D721Med (cell line): ENCODE measurements at places on chromosomes 2 and 18.

DNA sequence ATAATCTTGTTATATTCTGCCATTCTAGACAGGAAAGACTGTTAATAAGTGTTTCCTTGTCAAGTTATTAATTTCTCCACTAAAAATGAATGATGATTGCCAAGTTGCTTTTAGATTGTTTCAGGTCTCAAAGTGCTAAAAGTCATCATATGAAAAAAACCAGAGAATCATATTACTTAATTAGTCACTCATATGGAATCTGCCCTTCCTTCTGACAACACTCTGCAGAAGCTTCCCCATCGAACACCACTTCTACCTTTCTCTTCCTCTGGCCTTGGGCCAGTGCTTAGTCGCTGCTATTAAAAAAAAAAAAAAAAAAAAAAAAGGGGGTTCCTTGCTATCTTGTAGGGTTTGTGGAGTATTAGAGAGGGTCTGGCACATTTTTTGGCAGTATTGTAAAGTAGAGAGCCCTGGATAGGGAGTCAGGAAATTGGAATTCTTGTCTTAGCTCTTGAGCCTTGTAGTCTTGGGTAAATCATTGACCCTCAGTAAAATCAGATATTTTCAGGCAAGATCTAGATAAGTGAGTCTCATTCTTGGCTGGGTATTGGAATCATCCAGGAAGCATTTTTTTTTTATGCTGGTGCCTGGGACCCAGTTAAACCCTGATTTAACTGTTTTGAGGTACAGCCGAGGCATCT is 141.7 kb upstream of the CCDC68 start:
- DNase-seq, result no peak

DNA sequence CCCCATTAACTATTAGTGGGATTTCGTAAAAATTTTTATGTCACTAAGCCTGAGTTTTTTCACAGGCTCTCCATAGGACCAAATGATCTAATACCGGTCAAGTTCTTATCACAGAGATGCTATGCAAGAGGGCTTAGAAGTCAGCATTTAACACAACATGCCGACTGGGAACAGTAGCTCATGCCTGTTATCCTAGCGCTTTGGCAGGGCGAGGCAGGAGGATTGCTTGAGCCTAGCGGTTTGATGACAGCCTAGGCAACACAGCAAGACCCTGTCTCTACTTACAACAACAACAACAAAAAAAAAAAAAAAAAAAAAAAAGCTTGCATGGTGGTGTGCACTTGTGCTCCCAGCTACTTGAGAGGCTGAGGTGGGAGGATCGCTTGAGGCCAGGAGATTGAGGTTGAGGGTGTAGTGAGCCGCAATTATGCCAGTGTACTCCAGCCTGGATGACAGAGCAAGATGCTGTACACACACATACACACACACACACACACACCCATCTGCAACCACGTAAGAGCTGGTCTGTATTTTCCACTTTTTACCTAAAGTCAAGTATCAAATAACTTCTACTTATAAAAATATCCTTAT is 67.6 kb upstream of the FAM124B start:
- no peak for DNase-seq

DNA sequence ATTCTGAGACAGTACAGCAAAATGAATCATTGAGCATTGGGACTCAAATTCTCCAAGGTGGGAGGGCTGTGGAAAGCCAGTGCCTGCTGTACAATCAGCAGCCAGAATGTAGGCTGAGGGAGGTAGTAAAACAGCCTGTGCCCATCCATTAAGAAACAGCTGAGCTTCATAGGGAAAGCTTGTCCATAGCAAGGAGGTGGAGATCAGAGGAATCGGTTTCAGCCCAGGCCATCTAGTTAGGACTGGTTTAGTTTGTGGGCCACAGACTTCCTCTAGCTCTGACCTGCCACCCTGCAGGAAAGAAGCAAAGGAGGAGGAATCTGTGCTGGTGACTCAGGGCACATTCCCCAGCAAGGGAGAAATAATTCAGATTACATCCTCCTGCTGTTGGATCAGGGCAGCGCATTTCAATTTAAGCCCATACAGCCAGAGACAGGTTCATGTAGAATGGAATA is 333.4 kb downstream of the SETBP1 start:
- DNase-seq, result no peak

GRCh38 chr18:55657572-55658331 is 69.8 kb upstream of the TCF4 start:
- no peak for DNase-seq
